ENCODE measurements at places on chromosomes 13 and 19.
A peak's percentile ranks its signal among the peaks of the same experiment; 100 is the strongest.

- no peak overlapping the region for H3K27ac ChIP-seq
- H3K27me3 ChIP-seq: no peaks in the 10 kb centered on the region
- no peaks in the 10 kb centered on the region for H3K4me1 ChIP-seq
- no peaks in the 10 kb centered on the region for H3K36me3 ChIP-seq
- DNase-seq: no peak
- no peak overlapping the region for H3K4me3 ChIP-seq
Measured at GRCh38 chr13:111506125-111506524, 185.7 kb downstream of the TEX29 start.

DNA sequence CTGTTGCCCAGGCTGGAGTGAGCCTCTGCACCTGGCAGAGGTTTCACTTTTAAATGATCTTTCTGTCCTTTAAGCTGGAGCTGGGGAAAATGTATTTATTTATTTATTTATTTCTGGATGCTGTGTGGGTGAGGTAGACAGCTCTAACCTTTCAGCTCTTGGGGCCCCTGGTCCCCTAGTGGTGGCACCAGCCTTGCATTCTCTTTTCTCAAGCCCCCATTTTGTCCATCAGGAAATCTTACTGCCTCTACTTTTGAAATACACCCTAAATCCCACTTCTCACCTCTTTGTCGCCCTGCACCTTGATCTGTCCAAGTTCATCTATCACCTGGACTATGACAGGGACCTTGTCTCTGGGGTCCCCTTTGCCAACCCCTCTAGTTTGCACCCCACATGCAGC lies 2.1 kb upstream of the B9D2 start:
- H3K27ac ChIP-seq: no peak overlapping the region
- DNase-seq: no peak
- no peaks in the 10 kb centered on the region for H3K36me3 ChIP-seq
- no peak overlapping the region for H3K4me3 ChIP-seq
- no peaks in the 10 kb centered on the region for H3K27me3 ChIP-seq

DNA sequence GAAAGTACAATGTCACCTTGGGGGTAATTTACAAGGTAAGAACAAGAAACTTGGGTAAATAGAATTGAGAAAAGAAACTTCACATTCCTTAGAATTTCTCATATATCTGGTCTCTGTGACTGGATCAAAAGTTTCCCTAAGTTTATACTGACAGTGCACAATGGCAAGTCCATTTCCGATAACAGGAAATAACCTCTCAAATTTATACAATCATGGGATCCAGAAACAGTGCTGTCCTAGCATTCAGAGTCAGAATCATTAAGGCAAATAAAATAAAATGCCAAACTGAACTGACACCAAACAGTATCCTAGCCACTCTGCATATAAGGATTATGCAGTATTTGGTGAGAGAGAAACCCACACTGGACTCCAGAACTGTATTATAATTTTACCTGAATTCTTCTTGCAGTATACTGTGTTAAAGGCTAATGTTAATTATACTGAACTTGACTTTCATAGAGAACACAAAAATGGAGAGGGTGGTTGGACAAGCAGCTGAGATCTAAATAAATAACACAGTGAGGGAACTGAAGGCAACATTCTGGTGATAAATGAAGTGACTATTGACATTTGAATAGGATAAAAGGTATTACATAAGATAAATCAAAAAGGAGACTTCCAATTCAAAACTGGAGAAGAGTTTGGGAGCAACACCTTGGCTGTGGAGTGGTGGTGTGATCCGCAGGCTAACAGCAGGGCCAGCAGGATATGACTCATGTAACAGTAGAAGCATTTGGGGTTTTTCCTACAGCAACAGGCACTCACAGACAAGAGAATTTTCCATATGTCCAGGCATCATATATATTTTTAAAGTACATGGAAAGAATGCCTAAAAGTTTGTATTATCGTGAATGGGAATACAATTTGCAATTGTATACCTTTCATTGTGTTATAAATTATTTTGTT lies 932.5 kb upstream of the MIR17HG start:
- H3K4me3 ChIP-seq: no peak overlapping the region
- no peak overlapping the region for H3K27ac ChIP-seq
- no peak for DNase-seq
- H3K4me1 ChIP-seq: no peaks in the 10 kb centered on the region
- H3K27me3 ChIP-seq: no peaks in the 10 kb centered on the region
- no peaks in the 10 kb centered on the region for H3K36me3 ChIP-seq

- no peak for DNase-seq
- H3K36me3 ChIP-seq: no peaks in the 10 kb centered on the region
- H3K4me3 ChIP-seq: no peak overlapping the region
- no peaks in the 10 kb centered on the region for H3K27me3 ChIP-seq
- no peak overlapping the region for H3K27ac ChIP-seq
Measured at GRCh38 chr13:88112526-88112925, 441.4 kb downstream of the SLITRK5 start.

- DNase-seq: no peak
- no peak overlapping the region for H3K4me3 ChIP-seq
- H3K4me1 ChIP-seq: no peaks in the 10 kb centered on the region
Measured at GRCh38 chr13:66506979-66507378, 723.2 kb downstream of the PCDH9 start.

DNA sequence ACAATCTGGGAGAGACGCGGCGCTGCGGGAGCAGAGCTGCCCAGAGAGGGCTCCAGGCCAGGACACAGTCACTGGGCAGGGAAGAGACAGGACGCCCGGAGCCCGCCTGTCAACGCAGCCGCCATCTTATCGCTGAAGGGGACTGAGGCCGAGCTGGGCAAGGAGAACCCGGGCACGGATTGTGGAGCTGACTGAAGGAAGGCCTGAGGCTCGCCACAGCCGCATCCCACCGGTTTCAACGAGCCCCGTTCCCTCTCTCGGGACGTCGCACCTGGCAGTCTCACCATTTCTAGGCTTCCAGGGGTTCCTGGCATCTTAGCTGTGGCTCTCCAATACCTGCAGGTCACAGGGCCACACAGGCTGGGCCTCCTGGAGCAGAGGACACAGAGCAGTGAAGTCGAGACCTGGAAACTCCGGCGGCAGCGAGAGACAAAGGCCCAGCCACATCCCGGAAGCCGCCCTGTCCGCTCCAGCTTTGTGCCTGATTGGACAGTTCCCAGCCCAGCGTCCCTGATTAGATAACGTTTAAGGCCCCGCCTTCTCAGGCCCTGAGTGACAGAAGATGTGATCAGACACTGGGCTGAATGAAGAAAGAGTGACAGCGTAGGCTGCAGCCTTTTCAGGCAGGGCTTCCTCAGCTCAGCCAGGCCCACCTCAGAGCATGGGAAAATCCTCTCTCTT lies at the start of gene ZNF91:
TSS of gene ZNF91 (minus strand) at position 431 of the 681 bp plus-strand sequence. CDS start at position 314, 117 bp downstream.
- peak; percentile 95 for DNase-seq
- peaks cover 1% of the 10 kb centered on the region for H3K4me1 ChIP-seq
- peak within 1 kb of the TSS; percentile 51 for H3K27ac ChIP-seq
- no peaks in the 10 kb centered on the region for H3K27me3 ChIP-seq

GRCh38 chr13:72820156-72820897 lies 38.4 kb downstream of the PIBF1 start:
- no peak overlapping the region for H3K4me3 ChIP-seq
- H3K36me3 ChIP-seq: no peaks in the 10 kb centered on the region
- H3K27me3 ChIP-seq: no peaks in the 10 kb centered on the region
- no peaks in the 10 kb centered on the region for H3K4me1 ChIP-seq

DNA sequence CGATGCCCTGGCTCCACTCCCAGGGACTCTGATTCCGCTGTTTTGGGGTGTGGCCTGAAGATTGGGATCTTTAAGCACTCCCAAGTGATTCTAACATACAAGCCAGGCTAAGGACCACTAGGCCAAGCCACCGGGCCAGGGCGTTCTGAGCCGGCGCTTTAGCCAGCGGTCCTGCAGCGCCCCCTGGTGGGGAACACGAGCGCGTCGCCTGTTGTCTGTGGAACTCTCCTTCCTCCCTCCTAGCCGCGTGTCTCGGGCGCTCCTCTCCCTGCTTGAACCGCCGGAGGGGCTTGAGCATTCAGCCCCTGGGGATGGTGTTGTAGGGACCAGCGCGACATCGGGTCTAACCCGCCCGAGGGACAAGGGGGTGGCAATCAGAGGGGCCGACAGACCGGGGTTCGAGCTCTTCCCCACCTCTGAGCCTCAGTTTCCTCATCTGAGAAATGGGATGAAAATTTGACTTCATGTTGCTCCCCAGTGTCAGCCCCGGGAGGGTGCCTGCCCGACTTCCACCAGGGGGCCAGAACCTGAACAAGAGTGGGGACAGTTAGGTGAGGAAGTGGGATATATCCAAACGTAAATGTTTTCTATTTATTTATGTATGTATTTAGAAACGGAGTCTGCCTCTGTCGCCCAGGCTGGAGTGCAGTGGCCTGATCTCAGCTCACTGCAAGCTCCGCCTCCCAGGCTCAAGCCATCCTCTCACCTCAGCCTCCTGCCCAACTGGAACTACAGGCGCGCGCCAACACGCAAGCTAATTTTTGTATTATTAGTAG lies 18.0 kb upstream of the PNMA8B start:
- H3K4me1 ChIP-seq: no peaks in the 10 kb centered on the region
- peak; percentile 90 for DNase-seq
- H3K27ac ChIP-seq: no peak overlapping the region
- no peaks in the 10 kb centered on the region for H3K36me3 ChIP-seq
- no peak overlapping the region for H3K4me3 ChIP-seq
- no peaks in the 10 kb centered on the region for H3K27me3 ChIP-seq

DNA sequence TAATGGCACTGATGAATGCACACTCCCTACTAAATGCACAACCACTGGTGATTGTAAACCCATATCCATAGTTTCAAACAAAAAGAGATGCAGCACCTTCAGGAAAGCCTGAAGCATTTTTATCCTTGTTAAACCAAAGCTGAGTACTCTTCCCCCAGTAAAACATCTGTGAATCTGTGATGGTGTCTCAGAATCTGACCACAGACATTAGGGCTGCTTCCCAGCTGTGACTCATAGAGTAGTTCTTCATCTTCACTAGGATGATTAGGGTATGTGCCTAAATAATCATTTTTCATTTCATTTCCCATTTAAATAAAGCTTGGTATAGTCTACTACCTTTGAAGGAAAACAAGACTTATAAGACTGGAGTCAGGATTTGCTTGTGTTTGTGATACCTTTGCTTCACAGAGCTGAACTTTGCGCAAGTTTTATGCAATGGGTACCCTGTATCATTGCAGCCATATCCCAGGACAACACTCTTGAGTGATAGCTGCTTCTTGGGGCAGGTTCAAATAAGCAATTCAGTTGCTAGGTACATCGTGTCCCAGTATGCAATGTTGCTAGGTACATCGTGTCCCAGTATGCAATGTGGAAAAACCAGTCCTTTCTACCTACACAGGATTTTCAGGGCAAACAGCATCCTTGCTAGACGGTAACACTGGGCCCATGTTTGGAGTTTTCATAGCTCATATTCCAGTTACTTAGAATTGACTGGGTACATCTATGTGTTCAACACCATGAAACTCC lies 277.1 kb downstream of the IRS2 start:
- H3K36me3 ChIP-seq: no peaks in the 10 kb centered on the region
- no peak overlapping the region for H3K27ac ChIP-seq
- no peaks in the 10 kb centered on the region for H3K27me3 ChIP-seq
- no peaks in the 10 kb centered on the region for H3K4me1 ChIP-seq

DNA sequence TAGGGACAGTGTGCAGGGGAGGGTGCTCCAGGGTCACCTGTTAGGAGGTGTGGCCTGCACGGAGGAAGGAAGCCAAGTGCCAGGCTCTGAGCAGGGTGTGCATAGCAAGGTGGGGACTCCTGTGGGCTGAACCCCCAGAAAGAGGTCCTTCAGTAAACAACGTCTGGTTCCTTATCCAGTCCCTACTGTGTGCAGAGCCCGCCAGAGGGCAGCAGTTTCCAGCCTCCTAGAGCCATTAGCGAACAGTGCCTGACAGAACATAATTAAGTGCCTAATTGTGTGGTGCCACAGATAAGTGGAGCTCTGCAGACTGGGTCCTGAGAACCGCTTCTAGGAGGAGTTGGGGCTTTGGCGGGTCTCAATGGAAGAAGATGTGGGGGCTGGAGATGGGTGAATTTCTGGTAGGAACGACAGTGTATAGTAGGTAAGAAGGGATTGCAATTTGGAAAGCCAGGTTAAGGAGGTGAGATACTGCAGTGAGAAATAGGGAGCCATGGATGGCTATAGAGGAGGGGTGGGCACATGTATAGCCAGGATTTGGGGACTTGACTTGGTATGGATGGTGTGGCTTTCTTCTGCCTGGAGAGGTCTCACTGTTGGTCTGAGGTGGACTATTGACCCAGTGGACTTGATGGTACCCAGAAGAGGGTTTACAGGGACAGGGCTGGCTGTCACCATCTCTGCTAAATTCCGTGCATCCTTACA lies 323.1 kb downstream of the ZNF536 start:
- H3K4me3 ChIP-seq: no peak overlapping the region
- H3K27ac ChIP-seq: no peak overlapping the region
- H3K4me1 ChIP-seq: no peaks in the 10 kb centered on the region
- H3K27me3 ChIP-seq: no peaks in the 10 kb centered on the region

GRCh38 chr19:23071147-23071511 lies 45.7 kb upstream of the ZNF730 start:
- no peak overlapping the region for H3K27ac ChIP-seq
- peak overlapping the region; percentile 27 for H3K4me3 ChIP-seq
- H3K27me3 ChIP-seq: no peaks in the 10 kb centered on the region
- H3K36me3 ChIP-seq: no peaks in the 10 kb centered on the region
- peak; percentile 57 for DNase-seq

- H3K4me3 ChIP-seq: no peak overlapping the region
- H3K27ac ChIP-seq: no peak overlapping the region
- no peaks in the 10 kb centered on the region for H3K27me3 ChIP-seq
Measured at GRCh38 chr19:14103310-14103709, 12.8 kb upstream of the SAMD1 start.

- no peak for DNase-seq
- H3K36me3 ChIP-seq: no peaks in the 10 kb centered on the region
- H3K4me1 ChIP-seq: peaks cover 14% of the 10 kb centered on the region
- no peaks in the 10 kb centered on the region for H3K27me3 ChIP-seq
Measured at GRCh38 chr19:15288146-15288963, 44.0 kb downstream of the BRD4 start.

- no peak overlapping the region for H3K27ac ChIP-seq
- no peak overlapping the region for H3K4me3 ChIP-seq
- DNase-seq: no peak
- no peaks in the 10 kb centered on the region for H3K36me3 ChIP-seq
- no peaks in the 10 kb centered on the region for H3K27me3 ChIP-seq
- no peaks in the 10 kb centered on the region for H3K4me1 ChIP-seq
Measured at GRCh38 chr13:30053939-30054338, 203.5 kb upstream of the UBL3 start.

DNA sequence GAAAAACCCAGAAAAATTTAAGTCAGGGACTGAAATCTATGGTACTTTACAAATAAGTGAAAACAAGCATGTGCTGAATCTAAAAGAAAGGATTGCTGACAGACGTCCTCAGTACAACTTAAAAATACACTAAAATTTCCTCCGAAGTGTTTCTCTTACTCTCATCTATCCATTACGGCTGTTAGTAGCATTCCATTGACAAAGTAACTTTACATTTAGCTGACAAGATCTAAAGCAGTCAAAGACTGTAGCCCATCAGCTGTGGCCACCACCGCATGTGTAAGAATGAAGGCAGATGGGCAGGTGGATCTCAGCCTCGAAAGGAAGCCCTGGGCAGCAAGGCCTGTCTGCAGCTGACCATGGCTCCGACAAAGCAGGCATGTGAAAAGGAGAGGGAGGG lies 59.0 kb downstream of the FLT1 start:
- no peaks in the 10 kb centered on the region for H3K4me1 ChIP-seq
- H3K4me3 ChIP-seq: no peak overlapping the region
- no peak overlapping the region for H3K27ac ChIP-seq

- DNase-seq: no peak
- H3K27me3 ChIP-seq: no peaks in the 10 kb centered on the region
- H3K36me3 ChIP-seq: no peaks in the 10 kb centered on the region
- H3K27ac ChIP-seq: no peak overlapping the region
- H3K4me1 ChIP-seq: peaks cover 4% of the 10 kb centered on the region
Measured at GRCh38 chr13:41577436-41577835, 120.1 kb downstream of the RGCC start.
